Caco-2 (cell line): ENCODE measurements at places on chromosomes 2 and 18. TPM values are rescaled to one million over a fixed set of nuclear protein-coding genes. Genes with fewer than 3 reads are reported as not detected.

VIT gene
- 0.51 and 1.2 TPM in 2 replicates for total RNA-seq

MAP3K19 gene
- not detected in 2 replicates for total RNA-seq

SH3BP4 gene
- total RNA-seq = 29.1 and 29.9 TPM in 2 replicates

LANCL1 gene
- total RNA-seq = 26.5 and 30.6 TPM in 2 replicates

RNF25 gene
- total RNA-seq = 30.5 and 32.1 TPM in 2 replicates

TCF7L1 gene
- 27.7 and 29.0 TPM in 2 replicates for total RNA-seq

ACVR1C gene
- 2.0 and 2.1 TPM in 2 replicates for total RNA-seq

MAL gene
- total RNA-seq = not detected in 2 replicates

DNA sequence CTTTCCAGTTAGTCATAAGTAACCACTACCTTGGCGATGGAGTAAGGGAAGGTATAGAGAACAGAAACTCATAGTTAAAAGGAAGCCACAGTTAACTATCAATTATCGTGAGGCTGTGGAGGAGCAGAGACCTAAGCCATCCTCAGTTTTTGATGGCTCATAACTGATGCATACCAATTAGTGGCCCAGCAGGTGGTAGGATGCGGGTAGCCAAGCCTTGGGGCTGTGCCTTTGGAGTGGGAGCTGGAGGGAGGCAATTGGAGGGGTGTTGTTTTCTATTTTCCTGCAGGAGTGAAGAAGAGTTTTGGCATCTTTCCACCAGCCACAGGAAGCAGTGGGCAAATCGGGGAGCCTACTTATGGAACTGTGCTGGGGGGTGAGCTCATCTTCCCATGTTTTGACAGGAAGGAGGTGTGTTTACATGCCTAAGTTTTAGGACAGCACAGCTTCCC lies 194.8 kb downstream of the TPGS2 start:
- no peak for DNase-seq

DNA sequence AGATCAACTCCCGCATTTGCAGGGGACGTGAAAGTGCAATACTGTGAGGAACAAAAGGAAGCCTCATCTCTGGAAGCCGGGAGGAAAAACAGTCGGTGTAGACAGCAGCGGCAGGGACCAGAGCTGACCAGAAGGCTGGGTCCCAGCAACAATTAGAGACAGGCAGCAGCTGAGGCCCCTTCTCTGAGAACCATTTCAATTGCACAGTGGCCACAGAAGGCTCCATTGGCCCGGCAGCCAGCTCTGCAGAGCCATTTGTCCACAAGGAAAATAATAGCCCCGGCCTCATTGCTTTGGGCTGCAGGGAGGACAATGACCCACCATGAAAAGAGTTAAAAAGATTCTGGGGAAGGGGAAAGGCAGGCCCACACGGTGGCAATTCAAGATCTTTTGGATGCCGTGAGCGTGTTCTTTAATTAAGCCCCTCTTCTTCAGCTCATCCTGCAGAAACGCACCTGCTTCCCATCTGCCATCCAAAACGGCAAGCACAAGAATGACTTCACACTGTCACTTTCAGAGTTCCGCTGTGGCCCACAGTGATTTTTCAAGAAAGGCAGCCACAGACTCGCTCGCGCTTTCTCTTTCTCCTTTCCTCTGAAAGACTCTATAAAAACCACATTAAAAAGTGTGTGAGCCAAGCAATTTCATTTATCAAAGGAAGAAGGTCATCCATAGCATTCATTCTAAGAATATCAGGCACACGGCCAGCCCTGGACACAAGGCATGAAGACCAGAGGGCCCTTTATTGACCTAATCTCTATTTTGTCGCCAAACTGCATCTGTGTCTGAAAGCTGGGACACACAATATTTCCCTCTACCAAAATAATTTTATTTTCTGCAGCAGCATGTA lies 293.6 kb downstream of the SOX11 start:
- no peak for DNase-seq

DNA sequence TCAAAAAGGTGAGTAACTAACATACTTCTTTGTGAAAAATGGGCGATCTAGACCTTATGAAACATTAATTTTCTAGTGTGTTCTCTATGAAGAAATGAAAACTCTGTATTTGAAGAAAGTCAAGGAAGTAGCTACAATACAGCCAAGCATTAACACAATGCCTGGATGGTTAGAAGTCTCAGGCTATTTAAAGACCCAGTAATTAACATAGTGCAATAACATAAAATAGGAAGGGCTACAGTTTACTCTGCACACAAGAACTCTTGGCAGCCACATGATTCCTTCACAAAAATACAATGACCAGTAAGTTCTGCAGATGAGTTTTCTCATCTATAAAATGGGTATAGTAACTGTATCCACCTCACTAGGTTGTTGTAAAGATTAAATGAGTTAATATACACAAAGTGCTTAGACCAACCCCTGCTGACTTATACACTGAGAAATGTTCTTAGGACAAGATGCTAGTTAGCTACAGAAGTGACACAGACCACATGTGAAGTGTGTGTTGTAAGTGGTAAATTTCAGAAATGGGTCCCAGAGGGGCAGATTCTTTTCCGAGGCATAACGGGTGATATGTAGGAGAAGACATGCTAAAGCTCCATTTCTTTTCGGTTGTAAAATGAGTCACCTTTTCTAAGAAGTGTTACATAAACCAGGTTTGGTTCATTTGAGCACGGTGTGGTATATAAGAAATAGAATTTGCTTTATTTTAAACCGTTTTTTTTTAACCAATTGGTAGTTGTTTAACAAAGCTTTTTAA lies 61.8 kb downstream of the CXCR4 start:
- no peak for DNase-seq

DNA sequence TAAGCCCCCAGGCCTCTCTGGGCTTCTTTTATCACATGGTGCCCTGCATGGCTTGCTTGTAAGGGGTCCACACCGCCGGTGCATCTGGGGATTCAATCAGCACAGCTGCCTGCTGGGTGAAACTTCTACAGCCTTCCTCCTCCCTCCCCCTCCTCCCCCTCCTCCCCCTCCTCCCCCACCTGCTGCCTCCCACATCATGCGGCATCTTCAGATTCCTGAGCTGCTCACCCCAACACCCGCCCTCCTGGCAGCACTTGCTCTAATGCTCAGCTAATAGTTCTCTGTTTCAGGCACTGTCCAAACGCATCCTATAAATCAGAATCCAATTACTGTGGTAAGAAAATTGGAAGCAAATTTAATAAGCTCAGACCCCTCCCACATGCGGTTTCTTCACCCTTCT lies 150.7 kb downstream of the GALNT14 start:
- no peak for DNase-seq

DNA sequence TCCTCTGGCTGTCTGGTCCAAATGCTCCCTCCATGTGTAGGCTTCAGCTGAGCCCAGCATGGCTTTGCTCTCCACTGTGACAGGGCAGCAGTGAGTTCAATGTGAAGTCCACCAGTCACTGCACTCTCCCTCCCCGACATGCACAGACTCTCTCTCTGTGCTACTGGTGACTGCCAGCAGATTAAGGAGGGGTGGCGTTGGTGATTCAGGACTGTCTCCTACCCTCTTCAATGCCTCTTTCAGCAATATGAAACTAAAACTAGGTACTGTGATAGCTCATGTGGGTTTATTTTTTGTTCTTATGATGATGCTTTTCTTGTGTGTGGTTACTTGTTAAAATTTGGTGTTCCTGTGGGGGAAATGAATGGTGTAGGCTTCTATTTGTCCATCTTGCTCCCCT lies 201.0 kb upstream of the RBMS1 start:
- no peak for DNase-seq

- no peak for DNase-seq
These were observed at the start of gene SCTR for GRCh38 chr2:119523952-119524694. SCTR (minus strand) TSS chr2:119524483; CDS start chr2:119524226, 257 bp downstream.

DNA sequence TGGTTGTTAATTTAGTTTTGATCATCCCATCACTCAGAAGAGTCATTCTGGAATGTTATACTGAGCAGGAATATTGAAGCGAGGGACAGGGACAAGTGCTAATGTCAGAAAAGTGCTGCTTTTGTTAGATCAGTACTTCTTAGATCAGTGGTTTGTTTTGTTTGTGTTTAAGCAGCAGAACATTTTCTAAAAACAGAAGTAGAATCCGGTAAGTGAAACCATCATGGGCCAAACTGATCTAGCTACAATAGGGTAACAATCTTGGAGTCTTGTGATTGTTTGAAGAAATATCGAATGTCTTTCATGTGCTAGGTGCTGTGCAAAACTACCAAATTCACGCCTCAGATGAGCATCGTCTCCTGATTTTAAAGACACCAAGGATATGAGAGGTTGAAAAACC lies 45.1 kb upstream of the SEC11C start:
- no peak for DNase-seq

GRCh38 chr18:34493566-34494358 lies 216.3 kb upstream of the DTNA start:
- peak; percentile 22 for DNase-seq

- no peak for DNase-seq
These were observed 251.7 kb downstream of the NDUFA10 start for GRCh38 chr2:239773228-239774141.

DNA sequence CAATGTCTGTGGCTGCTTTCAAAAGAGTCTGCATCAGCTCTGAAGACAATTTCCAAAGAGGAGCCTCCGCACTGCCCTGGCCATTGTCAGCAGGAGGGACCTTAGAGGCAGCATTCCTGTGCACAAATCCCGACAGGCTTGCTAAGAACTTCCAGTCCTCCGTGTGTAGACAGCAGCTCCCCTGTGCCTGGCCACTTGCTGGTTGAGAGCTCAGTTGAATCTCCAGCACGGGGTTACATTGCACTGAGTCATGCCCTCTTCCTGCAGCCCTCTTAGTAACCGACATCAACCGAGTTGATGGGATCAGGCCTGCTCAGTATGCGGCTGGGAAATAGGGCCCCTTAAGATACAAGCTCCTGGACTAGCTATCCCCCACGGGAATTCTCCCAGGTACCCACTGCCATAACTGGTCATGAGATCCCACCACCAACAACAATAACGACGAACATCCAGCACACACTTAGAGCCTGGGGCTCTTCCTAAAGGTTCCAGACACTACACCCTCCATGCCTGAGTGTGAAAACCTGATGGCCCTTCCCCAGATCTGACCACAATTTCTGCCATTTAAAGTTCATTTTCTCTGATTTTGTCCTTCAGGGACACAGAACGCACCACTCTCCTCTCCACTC lies 12.0 kb downstream of the ATP6V1B1 start:
- no peak for DNase-seq

GRCh38 chr2:147623328-147623727 lies 221.5 kb upstream of the ACVR2A start:
- no peak for DNase-seq

GRCh38 chr2:20582600-20583221 lies 68.2 kb downstream of the HS1BP3 start:
- no peak for DNase-seq

DNA sequence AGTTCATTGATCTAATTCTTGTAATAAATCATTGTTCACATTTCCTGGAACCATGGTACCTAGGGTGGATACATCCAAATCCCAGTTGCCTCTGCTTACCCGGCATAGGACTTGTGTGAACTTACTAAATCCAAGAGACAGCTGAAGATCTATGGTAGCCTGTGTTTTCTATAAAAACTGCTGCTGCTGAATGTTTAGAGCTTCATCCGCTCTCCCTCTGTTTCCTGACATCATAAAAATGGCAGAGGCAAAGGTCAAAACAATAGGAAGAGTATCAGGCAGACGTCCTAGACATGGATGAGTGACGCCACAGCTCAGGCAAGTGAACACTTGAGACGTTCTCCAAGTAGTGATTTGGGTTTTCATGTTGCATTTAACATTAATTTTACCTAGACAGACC lies 258.3 kb downstream of the ALPK2 start:
- DNase-seq = no peak

DNA sequence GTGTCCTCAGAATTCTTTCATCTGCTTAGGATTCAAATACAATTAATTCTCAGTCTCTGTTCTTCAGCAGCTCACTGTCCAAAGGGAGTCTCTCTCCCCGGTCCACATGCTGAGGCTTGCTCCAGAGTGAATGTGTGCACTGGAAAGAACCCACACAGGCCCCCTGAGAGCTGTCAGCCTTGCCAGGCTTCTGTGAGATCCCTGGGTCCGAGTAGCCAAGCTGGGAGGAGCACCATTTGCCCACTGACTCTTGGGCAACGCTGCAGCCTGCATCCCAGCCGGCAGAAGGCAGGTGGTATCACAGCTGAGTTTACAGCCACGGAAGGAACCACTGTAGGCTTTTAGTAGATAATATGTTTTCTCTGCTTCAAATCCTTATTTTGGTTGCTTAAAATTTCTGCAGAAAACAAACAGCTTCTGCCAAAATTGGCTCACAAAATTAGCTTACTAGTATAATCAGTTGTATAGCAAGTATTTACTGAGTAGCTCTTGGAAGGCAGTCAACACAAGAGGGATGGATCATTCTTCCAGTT lies 21.4 kb upstream of the LTBP1 start:
- DNase-seq = no peak
